ENCODE measurements at places on chromosomes 12 and 14.

DNA sequence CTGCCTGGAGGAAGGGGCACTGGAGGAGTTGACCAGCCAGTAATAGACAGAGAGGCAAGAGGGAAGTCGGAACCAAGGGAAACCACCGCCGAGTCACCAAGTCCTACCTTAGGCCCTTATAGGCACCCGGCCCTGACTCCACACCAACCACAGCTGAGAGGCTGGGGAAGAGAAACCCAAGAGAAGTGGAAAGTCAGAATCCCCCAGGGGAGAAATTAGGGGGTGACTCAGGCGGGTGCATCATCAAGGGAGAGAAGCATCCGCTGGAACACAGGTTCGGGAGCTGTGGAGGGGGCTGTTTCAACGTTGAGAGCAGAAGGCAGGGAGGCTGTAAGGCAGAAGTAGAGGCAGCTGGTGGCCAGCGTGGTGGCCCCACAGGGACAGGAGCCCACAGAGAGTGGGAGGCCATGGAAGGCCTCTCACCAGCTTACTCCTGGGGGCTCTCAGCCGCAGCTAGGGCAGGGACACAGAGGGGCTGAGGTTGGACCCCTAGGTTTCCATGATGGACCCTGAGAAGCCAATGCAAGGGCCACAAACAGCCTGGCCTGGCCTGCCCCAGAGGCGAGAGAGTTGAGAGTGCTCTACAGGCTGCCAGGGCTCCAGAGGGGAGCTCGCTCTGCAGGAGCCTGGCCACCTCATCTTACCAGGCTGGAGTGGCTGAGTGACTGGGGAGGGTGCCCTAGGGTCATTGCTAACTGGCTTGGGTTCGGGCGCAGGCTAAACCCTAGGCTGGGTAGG lies 1.4 kb upstream of the TRMT61A start:
- no peak for DNase-seq

GRCh38 chr12:20748198-20748597 lies 53.1 kb downstream of the SLCO1C1 start:
- no peak for DNase-seq

GRCh38 chr14:102043251-102044025 lies 43.4 kb downstream of the HSP90AA1 start:
- DNase-seq, result no peak

- DNase-seq, result peak; percentile 58
Observed at GRCh38 chr12:108594-108993, 42.0 kb downstream of the IQSEC3 start.

- DNase-seq, result no peak
Observed at GRCh38 chr12:46269429-46270241, 792 bp upstream of the SLC38A1 start.

DNA sequence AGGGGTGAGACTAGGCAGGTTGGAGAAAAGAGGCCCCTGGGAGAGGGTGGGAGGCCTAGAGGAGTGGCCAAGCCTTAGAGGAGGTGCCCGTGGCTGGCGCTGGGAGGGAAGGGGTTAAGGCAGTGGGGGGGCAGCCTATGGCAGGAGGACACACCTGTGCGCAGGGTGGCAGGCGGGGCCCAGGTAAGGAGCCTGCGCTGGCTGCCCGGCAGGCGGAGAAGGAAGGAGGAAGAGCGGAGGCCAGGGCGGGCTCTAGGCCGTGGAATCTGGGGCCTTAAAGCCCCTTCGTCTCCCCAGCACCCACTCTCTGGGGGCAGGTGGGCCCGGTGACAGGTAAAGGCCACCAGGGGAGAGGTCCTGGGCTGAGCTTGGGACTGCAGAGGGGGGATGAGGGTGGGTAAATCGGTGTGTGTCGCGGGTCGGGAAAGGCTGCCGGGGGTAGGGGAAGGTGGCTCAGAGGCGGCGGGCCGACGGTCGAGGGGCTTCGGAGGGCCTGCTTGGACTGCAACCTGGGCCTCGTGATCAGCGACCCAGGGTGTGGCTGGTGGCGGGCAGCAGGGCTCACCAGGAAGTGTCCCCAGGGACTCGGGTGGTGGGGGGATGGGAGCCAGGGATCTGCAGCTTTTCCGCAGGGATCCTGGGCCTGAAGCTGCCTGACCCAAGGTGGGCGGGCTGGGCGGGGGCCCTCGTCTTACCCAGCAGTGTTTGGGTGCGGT lies 7.3 kb downstream of the PHB2 start:
- peak; percentile 16 for DNase-seq

- no peak for DNase-seq
Observed at GRCh38 chr14:100398044-100398443, 74.9 kb downstream of the SLC25A47 start.

DNA sequence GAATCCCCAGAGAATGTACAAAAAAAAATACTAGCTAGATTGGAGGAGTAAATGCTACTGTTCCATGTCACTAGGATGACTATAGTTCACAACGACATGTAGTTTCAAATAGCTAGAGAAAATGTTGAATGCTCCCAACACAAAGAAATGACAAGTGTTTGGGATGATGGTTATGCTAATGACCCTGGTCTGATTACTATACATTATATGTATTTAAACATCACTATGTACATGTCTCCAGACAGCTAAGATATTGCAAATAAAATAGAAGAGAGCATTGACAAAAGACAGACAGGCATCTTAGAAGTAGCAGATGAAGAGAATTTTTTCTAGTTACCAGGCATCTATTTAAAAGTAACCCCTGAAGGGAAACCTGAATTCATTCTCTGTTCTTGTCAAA lies 281.6 kb upstream of the SLC16A7 start:
- DNase-seq, result no peak

GRCh38 chr14:100679707-100680438 lies 46.8 kb upstream of the DLK1 start:
- no peak for DNase-seq

GRCh38 chr14:85533861-85534291 lies 3.9 kb downstream of the FLRT2 start:
- DNase-seq, result peak; percentile 44

DNA sequence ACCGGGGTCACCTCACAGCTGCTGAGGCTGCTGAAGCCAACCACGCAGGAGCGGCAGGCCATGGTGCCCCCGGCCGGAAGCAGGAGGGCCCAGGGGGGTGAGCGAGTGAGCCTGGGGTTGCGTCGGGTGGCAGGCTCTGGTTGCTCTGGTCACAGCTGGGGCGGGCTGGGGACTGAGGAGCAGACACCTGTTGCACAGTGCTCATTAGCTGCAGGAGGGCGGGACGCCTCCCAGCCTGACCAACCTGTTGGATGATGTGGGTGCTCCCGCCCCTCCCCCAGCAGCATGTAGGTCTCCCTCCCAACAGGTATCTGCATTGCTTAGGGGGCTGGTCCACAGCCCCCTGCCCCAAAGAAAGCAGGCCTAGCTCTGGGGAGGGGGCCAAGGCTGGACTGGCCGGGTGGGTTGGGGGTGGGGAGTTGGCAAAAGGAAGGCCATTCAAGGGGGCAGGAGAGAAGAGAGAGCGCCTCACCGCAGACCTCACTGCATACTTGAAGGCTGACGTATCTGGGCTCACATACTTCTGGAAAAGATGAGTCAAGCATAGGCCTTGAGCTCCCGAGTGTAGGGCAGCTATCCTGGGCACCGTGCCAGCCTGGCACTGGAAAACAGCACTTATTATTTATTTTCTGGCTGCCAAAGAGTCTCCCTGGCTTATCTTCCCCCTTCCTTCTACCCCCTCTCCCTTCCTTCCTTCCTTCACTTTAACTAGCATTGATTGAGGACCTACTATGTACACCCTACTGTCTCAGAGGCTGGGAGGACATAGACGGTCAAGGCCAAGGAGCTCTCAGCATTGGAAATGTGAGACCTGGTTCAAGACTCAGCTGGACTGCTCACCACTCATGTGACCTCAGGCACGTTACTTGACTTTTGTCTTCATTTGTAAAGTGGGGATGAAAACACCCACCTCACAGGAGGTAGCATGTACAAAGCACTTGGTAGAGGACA lies at the start of gene KRT80:
Gene KRT80, minus strand, starts transcription at position 174 of the 951 bp plus-strand sequence. Its CDS starts 112 bp downstream, at position 62.
- DNase-seq, result peak; percentile 38

- DNase-seq, result no peak
Observed at GRCh38 chr12:132542661-132543060, 52.7 kb downstream of the FBRSL1 start.

DNA sequence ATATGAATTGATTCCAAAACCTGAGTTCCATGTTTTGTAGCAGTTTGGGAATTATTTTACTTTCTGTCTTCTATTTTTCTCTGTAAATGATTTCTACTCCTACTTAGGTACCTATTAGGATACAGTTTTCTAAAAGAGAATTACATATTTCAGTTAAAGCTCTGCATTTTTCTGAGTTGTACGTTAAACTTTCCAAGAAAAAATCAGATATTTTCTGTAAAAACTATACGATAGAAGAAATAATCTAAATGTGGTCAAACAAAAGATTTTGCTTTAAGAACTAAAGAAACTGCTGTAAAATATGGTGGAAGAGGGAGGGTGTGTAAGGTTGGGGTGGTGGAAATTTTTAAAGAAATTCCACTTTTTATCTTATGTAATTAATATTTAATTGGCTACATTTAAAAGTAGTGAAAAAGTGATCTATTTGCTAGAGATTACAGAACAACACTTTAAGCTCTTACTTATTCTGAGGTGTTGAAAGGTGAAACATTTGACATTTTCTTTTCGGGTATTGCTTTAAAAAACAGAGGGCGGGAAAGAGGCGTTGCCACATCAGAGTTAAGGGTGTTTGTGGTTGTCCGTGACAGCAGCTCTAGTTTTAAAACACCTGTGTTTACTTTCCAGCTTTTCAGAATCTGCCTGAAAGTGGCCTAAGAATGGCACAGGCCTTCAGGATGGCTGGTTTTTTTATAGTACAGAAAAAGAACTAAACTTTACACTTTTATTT lies 187.3 kb downstream of the MIPOL1 start:
- peak; percentile 93 for DNase-seq

- DNase-seq, result no peak
Observed at GRCh38 chr14:23121361-23121771, 2.3 kb upstream of the CEBPE start.

GRCh38 chr14:76917745-76918255 lies 91.6 kb downstream of the LRRC74A start:
- peak; percentile 85 for DNase-seq

GRCh38 chr12:88733008-88733407 lies 152.7 kb upstream of the KITLG start:
- DNase-seq, result no peak

DNA sequence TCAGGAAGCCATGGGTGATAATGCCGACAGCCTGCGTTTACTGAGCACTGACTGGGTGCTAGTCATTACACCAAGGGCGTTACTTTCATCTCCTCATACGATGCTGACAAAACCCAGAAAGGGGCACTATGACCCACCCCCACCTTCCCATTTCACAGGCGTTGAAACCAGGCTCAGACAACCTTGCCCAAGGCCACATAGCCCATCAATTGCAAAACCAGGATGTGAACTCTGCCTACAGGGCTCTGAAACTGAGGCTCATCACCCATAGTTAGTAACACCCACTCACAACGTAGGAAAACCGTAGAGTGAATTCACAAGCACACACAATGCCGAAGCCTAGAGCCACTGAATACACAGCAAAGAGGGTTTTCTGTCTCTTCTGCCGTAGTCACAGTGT lies 119.9 kb downstream of the RIMBP2 start:
- DNase-seq, result no peak

- no peak for DNase-seq
Observed at GRCh38 chr14:85088192-85088591, 441.8 kb upstream of the FLRT2 start.

DNA sequence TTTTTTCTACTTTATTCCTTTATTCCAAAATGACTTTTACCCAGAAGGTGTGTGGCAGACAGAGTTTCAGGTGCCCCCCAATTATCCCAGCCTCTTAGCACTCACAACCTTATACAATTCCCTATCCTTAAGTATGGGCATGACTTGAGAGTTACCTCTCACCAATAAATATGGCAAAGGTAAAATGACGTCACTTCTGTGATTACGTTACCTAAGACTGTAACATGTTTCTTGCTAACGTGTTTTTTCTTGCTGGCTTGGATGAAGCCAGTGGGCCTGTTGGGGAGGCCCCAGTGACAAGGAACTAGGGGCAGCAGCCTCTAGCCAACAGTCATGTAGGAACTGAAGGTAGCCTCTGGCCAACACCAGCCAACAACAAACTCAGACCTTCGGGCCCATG lies 13.3 kb upstream of the TUNAR start:
- no peak for DNase-seq

GRCh38 chr12:98645572-98646067 lies 530 bp downstream of the APAF1 start:
- no peak for DNase-seq

DNA sequence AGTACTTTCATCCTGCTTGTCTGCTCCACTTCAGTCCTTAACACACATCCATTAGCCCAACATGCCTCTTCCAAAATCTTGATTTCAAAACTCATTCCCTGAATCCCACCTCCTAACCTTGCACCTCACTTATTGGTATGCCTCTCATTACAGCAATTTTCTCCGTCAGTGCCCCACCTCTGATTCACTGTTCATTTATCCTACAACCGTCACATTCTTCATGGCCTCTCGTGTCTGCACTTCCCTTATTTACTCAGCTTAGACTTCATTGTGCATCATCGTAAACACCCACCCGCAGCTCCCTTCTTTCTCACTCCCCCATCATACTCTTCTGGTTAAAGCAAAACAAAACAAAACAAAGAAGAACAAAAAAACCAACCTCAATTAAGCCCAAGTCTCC lies 160.6 kb upstream of the HMGA2 start:
- no peak for DNase-seq

- no peak for DNase-seq
Observed at GRCh38 chr12:3259973-3260372, 182.8 kb downstream of the TSPAN9 start.

DNA sequence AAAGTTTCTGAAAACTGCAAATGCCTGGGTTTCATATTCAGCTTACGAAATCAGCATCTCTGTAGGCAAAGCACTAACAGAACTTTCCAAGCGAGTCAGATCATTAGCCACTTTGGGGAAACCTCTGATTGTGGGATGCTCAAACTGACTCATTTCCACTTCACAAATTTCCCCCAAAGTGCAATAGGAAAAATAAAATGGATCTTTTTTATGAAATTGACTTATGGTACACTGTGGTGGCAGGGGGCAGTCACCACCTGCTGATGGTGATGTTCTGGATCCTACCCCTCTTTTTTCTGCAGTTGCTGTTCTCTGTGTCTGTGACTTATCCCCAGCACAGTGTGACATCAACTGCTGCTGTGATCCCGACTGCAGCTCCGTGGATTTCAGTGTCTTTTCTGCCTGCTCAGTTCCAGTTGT lies 5.6 kb downstream of the TCTN1 start:
- no peak for DNase-seq

DNA sequence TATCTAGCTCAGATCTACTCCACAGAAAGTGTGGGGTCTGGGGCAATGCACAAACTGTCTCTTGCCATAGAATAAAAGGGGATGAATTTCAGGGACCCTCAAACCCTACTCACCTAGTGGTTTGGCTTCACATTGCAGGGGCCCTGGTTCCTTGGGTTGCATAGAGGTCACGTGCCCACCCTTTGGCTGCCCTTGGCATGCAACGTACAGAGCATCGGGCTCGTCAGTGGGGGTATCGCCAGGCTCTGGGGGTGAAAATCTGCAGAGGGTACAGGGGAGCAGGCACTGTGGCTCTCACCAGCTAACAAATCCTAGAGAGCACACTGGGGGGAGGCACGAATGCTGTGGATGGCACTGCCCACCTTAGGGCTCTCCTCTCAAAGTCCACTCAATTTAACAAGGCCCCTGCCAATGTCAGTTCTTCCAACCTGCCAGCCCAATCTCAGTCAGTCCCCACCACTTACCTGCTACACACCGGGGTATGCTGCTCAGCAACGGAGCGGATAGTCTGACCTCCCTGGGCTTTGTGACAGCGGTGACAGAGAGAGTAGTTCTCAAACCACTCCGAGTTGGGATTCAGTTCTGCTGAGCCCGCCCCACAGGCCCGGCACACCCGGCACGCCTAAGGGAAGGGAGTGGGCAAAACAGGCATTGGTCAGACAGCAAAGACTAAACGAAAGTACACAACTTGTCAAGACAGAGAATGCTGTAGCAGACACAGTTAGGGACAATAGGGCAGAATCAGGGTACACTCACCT lies 8.0 kb downstream of the KMT2D start:
- no peak for DNase-seq

GRCh38 chr12:115898670-115899069 lies 378.8 kb downstream of the MED13L start:
- DNase-seq, result no peak

Measured in NCI-H1092 treated with DMSO at 0.1 percent for 48 hours (cell line).